ENCODE measurements at places on chromosomes 4 and X. TPM values are rescaled to one million over a fixed set of nuclear protein-coding genes. Genes with fewer than 3 reads are reported as not detected.

The GSTCD gene
- total RNA-seq, result 12.5 TPM

The KLHL34 gene
- not detected for total RNA-seq

The CLNK gene
- total RNA-seq, result not detected

The ZFYVE28 gene
- total RNA-seq, result 8.1 TPM

The TMPRSS11B gene
- not detected for total RNA-seq

The DMP1 gene
- not detected for total RNA-seq

The CLDN22 gene
- not detected for total RNA-seq

The BEND4 gene
- total RNA-seq, result not detected

The CXCL3 gene
- 11.9 TPM for total RNA-seq

The RADX gene
- total RNA-seq, result 7.6 TPM

The FAM236D gene
- not detected for total RNA-seq

The ITM2A gene
- total RNA-seq, result not detected

The ARX gene
- not detected for total RNA-seq

The CACNA1F gene
- total RNA-seq, result not detected

All from smooth muscle cell of the umbilical artery (primary cell).